ENCODE measurements at places on chromosomes 12 and 14.

DNA sequence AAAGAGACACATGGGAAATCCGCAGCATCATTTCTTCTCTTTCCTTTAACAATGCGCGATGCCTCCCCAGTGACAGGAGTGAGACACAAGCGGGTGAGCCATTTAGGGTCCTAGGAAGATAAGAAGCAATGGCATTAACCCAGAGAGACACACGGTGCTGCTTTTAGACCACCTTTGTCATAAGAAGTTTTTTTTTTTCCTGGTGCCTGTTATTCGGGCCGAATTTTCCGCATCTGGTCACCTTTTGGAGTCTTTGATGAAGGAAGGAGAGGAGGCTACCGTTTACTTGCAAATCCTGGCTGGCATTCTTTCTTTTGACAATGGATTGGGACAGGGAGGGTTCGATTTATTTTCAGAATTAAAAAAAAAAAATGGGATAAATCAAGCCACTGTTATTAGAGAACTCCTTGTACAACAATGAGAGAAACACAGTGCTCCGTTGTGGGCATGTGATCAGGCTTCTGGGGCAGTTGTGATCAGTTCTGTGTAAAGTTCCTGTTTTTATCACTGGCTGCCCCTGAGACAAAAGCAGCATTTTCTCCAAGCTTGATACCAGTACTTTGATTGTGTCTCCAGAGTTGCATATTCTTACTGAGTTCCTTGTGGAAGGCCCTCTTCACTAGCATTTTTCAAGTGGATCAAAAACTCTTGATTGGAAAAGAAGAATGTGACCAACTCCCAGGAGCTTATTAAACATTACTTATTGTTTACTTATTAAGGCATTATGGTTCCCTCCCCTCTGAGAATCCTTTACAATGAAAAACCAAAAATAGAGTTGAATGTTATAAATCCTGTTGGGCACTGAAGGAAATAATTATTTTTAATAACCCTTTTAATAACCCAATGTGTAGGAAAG lies 1.1 kb downstream of the DIP2B start:
- peak; percentile 26 for DNase-seq

DNA sequence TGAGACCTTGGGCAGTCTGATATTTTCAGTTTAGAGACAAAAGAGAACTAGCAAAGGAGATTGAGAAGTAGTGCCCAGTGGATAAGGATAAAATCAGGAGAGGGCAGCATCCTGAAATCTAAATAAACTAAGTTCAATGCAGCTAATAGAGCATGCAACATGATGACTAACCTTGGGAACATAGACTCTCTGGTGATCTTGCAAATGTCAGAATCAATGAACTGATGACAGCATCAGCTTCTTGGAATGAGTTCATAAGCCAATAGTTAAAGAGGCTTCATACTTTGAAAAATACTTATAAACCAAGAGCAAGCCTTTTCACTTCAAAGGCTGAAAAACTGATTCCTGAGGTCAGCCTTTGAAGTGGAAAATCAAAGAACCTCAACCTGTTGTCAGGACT lies 8.2 kb downstream of the TAS2R19 start:
- DNase-seq: peak; percentile 2

- DNase-seq: peak; percentile 65
Measured at GRCh38 chr14:105203057-105203531, 22.0 kb upstream of the NUDT14 start.

DNA sequence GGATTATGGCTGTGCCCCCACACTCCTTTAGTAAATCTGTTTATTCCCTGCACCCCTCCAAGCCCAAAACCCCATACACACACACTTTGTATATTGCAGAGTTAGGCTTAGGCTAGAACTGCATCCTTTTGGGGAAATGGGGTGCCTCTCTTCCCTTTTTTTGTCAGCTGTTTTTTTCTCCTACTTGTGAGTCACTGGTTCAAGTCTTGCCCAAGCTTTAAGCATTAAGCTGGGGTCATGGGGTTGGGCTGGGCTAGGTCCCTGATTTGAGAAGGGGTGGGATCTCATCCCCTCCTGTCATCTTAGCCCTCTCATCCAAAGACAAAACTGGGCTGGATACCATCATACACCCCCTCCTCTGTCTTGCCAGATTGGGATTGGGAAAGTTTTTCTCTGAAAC lies 1.6 kb downstream of the LRP1 start:
- DNase-seq: no peak

DNA sequence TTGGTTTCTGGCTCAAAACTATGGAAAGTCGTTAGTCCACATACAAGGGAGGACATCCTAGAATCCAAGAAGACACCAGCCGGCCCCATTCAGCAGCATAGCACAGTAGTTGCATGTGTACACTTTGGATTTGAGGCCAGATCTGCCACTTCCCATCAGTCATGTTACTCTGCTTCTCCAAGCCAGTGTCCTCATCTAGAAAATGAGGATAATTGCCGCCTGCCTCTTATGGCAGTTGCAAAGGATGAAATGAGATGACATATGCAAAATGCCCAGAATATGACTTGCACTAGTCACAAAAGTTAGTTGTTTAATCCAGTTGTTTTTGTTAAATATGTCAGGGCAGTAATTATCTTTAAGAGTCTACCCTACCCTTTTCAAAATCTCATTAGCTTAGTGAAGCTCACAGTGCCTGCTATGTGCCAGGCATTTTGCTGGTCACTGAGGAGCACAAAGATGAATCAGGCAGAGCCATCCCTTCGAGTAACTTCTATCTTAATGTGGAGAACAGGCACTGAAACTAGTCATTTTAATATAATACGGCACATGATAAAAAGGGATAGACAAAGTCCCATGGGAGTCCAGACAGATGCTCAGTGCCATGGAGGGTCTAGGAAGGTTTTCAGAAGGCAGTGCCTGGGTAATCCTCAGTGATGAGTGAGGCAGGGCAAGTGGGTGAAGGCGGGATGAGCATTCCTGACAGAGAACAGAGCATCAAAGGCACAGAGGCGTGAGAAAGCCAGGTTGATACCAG lies 6.6 kb upstream of the KRT76 start:
- DNase-seq: no peak

DNA sequence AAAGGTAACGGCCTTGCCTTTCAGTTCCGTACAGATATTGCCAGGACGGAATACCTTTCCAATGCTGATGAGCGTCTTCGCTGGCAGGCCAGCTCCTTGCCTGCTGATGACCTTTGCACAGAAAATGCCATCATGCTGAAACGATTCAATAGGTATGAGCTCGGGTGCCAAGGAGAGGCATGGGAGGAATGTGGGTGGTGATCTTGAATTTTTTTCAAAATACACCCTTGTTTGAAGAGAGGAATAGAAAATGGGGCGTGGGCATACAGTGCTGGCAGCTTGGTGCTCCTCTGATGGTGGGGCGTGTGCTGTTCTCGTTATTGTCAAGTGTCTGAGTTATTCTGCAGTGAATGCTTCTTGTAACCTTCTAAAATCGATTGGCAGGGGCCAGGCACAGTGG lies 52.5 kb downstream of the HSP90AA1 start:
- no peak for DNase-seq

DNA sequence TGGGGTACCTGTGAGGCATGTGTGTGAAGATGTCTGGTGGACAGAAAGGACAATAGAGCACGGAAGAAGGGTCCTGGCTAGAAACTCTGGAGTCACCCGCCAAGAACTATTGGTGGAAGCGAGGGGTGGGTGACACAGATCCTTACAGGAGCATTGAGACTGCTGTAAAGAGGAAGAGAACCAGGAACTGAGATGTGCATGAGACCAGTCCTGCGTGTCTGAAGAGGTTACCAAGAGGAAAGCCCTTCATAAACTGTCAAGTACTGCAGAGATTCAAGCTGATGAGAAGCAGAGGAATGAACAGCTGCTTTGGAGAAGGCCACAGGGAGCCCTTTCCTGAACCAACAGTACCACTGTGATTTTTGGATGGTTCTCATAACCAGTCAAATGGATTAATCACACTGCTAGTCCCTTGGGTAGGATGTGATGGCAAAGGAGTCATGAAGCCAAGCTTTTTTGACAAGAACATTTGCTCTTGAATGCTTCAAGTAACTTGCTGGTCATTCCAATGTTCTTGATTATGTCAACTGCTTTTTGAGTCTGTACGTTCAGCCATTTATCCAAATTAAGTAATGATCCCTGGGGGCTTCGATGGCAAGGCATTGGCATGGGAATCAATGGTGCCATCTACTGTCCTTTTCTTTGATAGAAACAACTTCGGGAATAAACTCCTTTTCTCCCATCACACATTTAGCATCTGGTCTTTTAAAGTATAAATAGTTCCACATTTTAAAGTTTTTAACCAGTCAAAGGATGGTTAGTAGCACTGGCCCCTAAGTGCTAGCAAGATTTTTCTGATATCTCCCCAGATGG lies 42.9 kb downstream of the GPR135 start:
- DNase-seq: peak; percentile 61

- no peak for DNase-seq
Measured at GRCh38 chr12:80222261-80222660, 122.9 kb downstream of the OTOGL start.

- no peak for DNase-seq
Measured at GRCh38 chr14:37195327-37195726, 2.4 kb upstream of the MIPOL1 start.

DNA sequence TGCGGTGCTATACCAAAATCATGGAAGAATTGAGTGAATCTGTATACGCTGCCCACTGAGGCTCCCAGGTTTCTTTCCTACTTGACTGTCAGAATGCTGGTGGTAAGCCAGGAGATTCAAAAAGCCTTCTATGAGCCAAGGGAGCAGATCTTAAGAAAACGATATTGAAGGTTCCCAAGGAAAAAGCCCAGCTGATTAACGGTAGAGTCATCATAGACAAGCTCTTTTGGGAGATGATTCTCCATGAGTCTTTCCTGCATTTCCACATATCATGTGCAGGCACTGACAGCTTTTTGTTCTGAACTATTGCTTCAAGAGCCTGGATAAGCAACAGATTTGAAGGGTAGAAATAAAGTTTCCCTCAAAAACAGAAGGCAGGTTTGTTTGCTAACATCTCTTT lies 17.5 kb downstream of the SLC35F4 start:
- peak; percentile 38 for DNase-seq

GRCh38 chr12:21169878-21170472 lies 39.0 kb downstream of the SLCO1B1 start:
- DNase-seq: peak; percentile 51

GRCh38 chr14:30958555-30959407 lies 66.7 kb upstream of the AP4S1 start:
- no peak for DNase-seq

- DNase-seq: peak; percentile 88
Measured at GRCh38 chr12:90090929-90091651, 382.5 kb upstream of the ATP2B1 start.

- DNase-seq: peak; percentile 55
Measured at GRCh38 chr14:65096323-65097089, 5.8 kb downstream of the MAX start.

DNA sequence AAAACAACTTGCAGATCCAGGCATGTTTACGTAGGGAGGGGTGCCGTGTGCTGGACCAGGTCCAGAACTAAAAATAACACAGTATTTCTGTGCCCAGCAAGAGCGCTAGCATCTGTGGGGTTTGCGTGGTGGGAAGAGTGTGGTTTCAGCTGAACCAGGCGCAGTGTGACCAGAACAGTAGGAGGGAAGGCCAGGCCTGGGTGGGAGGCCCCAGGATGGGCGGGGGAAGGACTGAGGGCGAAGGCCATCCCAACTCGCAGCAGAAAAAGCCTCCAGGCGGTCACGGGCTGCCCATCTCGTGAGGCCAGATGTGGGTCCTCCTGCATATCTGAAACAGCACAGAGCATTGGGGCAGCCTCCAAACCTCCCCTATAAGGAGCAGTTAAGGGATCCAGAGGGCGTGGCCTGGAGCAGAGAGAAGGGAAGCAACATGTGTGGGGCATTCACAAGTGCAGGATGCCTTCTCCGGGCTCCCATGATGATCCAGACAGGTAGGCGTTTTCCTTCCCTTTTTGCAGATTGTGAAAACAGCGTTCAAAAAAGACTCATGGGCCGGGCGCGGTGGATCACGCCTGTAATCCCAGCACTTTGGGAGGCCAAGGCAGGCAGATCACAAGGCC lies 17.8 kb upstream of the CD9 start:
- peak; percentile 91 for DNase-seq

- DNase-seq: peak; percentile 23
Measured at GRCh38 chr12:85448548-85449139, 168.6 kb downstream of the ALX1 start.

- DNase-seq: no peak
Measured at GRCh38 chr12:10119066-10119465, 10.9 kb downstream of the CLEC7A start.

DNA sequence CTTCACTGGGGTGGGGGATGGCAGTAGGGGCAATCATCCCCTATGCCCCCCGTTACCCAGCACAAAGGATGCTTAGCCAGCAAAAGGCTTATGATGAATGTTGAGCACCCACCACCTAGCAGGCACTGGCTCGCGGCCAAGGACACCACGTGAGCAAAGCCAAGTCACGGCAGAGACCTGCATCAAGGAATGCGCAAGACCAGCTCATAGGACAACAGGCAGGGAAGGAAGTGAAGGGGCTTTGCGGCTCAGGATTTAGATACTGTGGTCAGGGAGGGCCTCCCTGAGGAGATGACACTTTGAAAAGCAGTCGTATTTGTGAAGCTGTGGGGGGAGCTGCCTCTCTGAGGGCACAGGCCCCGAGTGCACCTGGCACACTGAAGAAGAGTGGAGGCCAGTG lies 32.8 kb downstream of the SH2B3 start:
- peak; percentile 33 for DNase-seq

GRCh38 chr12:28107679-28108078 lies 82.6 kb upstream of the CCDC91 start:
- DNase-seq: no peak

GRCh38 chr12:45402288-45402687 lies 186.4 kb downstream of the ANO6 start:
- DNase-seq: no peak

GRCh38 chr14:99628887-99629618 lies 15.9 kb upstream of the HHIPL1 start:
- DNase-seq: peak; percentile 65

DNA sequence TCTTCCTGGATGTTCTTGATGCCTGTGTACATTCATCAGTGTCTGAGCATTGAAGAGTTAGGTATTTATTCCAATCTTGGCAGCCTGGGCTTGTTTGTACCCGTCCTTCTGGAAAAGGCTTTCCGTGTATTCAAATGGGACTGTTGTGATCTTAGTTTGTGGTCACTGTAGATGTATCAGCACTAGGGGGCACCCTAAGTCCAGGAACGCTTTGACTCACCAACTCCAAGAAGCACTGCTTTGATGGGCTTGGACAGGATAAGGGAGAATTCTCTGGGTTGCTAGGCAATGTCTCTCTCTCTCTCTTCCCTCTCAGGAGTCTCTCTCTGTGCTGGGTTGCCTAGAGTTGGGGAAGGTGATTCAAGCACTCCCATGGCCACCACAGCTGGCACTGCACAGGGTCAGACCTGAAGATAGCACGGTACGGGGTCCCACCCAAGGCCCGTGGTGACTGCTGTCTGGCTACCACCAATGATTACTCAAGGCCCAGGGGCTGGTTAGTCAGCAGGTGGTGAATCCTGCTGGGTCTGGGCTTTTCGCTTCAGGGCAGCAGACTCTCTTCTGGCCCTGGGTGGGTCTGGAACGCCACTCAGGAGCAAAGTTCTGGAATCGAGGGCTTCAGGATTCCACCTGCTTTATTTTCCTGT lies 211.1 kb upstream of the RGS6 start:
- peak; percentile 84 for DNase-seq

GRCh38 chr14:51719955-51720354 lies 68.2 kb downstream of the FRMD6 start:
- no peak for DNase-seq

GRCh38 chr12:5996459-5996858 lies 51.4 kb upstream of the ANO2 start:
- DNase-seq: no peak

All from fibroblast of skin of scalp (primary cell).